NCI-H524 treated with DMSO at 0.1 percent for 48 hours (cell line): ENCODE measurements at places on chromosomes 16 and 17.
A peak's percentile ranks its signal among the peaks of the same experiment; 100 is the strongest.

DNA sequence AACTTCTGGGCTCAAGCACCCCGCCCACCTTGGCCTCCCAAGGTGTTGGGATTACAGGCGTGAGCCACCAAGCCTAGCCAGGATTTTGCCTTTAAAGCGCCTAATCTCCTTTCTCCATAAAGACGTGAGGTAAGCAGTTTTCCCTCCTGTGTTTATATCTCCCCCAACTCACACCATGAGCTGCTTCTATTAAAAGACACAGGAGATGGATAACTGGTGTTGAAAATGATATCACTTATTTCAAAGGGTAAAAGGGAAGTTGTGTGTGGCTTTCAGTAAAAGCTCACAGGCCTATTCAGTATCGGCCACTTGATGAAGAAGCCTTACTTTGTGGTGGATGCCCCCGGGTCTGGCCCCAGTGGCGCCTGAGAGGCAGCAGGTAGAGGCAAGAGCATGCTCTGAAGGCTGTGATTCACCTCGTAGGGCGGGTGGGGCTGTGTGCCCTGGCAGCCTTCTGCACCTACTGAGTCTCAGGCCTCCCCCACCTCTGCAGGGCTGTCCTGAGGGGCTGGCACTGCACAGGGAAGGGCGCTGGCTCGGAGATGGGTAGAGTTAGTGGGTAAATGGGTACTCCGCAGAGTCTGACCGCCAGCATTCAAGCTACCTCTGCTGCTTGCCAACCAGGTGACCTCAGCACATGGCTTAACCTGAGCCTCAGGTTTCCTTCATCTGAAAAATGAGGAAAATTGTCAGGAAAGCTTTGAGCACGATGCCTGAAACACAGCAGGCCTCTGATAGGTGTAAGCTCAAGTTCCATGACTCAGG lies 146.8 kb downstream of the CLEC16A start:
- DNase-seq = no peak

DNA sequence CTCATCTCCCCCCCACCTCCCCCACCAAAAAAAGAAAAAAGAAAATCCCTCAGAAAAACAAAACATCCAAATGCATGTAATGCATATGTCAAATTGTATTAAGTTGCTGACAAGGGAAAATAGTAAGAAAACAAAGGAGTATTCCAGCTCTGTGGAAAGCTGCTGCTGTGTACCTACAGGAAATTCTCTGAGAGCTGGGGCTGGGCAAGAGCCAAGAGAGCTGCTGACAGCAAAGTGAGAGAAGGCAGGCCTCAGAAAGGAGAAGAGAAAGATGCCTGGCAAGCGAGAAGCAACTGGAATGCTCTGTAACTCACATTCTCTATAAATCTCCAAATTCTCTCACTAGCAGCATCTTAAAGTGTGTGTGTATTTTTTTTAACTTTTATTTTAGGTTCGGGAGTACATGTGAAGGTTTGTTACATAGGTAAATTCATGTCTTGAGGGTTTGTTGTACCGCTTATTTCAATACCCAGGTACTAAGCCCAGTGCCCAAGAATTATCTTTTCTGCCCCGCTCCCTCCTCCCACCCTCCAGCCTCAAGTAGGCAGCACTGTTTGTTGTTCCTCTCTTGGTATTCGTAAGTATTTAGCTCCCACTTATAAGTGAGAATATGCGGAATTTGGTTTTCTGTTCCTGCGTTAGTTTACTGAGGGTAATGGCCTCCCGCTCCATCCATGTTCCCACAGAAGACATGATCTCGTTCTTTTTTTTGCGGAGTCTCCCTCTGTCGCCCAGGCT lies 24.4 kb downstream of the CNTROB start:
- DNase-seq = no peak

GRCh38 chr16:85369741-85370528 lies 243.2 kb upstream of the GSE1 start:
- DNase-seq = no peak

GRCh38 chr16:19432429-19432828 lies 14.7 kb downstream of the TMC5 start:
- DNase-seq = no peak

GRCh38 chr16:84750575-84750974 lies 50.8 kb downstream of the USP10 start:
- DNase-seq = no peak

DNA sequence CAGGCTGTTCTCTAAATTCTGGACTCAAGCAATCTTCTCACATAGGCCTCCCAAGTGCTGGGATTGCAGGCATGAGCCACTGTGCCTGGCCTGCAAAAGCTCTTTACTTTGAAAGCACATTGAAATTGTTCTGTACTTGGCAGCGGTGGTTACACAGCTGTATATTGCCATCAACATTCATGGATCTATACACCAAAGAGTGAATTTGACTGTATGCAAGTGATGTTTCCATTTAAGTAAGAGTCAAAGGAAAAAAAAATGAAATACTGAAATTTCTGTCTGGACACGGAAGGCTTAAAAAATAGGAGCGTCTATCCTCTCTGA lies 450.6 kb upstream of the PSMD7 start:
- no peak for DNase-seq

- DNase-seq = no peak
Measured at GRCh38 chr16:66926961-66927436, 1.7 kb upstream of the RRAD start.

DNA sequence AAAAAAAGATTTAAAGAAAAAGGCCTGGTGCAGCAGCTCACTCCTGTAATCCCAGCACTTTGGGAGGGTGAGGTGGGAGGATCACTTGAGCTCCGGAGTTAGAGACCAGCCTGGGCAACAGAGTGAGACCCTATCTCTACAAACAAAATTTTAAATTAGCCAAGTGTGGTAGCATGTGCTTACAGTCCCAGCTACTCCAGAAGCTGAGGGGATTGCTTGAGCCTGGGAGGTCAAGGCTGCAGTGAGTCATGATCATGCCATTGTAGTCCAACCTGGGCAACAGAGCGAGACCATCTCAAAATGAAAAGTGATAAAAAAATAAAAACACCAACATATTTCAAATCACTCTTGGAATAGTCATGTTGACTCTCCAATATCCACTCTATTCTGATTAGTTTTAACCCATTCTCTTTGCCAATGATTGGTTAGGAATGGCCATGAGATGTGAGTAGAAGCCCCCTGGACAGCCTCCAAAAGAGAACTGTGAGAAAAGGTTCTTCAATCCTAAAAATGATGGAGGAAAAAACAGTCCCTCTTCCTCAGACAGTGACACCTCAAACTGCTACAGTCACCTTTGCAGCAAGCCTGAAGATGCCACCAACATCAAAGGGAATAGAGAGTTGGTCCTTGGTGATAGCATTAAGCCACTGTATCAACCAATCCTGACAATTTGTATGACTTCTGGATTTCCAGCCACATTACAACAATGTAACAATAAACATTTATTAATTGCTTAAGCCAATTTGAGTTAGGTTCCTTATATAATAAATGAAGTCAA lies 2.9 kb upstream of the KANSL1 start:
- DNase-seq = no peak

GRCh38 chr17:7803981-7804380 lies 30.0 kb upstream of the KDM6B start:
- DNase-seq = no peak

DNA sequence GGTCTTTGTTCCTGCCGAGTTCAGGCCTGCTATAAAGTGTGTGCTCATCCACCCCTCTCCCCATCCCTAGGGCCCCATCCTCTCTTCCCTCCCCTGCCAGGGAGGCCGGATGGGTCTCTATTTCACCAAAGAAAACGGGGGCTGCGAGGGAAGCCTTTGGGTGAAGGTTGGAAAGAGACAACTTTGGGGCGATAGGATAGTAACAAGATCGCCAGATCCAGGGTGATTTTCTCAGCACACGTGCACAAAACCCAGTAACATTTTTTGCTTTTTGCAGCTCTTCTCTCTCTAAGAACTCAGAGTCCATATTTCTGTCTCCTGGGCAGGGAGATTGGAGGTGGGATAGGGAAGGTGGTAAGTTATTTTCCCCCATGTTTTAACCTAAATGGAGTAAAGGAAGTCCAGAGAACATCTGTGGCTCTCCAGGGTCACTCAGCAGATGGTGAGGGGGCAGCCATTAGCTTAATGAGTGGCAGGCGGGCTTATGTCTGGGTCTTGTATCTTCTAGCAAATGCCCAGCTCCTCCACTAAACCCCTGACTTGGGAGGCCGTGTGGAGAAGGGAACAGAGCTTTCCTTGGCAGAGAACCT lies 6.9 kb downstream of the CCR7 start:
- DNase-seq = peak; percentile 34

DNA sequence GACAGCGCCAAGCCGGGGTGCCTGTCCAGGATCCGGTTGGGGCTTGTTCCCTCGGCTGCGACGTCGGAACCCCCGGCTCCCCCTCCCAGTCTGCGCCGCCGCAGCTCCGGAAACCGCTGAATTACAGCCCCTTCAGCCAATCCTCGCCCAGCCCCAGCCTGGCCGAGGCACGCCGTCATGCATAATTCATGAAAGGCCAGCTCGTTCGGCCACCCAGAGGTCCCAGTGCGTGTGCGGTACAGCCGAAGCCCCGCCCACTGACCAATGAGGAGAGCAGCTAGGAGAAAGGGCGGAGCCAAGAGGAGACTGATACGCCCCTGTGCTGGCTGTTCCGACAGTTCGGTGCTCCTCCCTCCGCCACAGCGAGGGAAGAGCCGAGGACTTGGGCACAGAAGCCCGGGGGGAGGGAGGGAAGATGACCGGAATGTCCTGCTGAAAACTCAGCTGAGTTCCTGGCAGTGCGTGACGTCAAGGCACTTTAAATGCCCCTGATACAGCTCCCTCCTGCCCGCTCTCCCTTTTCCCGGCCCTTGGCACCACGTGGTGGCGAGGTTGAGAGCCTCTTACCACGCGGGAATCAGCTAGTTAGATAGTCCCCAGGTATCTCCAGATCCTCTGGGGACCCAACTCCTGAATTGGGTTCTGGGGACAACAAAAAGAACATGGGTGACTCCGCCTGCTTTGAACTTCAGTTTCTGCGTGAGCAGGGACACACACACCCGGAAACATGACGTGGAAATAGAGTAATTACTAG lies at the start of gene STAT3:
STAT3 (minus strand) TSS at position 62 of the 754 bp plus-strand sequence. CDS start 39,926 bp downstream, outside the sequence.
- DNase-seq = peak; percentile 99

DNA sequence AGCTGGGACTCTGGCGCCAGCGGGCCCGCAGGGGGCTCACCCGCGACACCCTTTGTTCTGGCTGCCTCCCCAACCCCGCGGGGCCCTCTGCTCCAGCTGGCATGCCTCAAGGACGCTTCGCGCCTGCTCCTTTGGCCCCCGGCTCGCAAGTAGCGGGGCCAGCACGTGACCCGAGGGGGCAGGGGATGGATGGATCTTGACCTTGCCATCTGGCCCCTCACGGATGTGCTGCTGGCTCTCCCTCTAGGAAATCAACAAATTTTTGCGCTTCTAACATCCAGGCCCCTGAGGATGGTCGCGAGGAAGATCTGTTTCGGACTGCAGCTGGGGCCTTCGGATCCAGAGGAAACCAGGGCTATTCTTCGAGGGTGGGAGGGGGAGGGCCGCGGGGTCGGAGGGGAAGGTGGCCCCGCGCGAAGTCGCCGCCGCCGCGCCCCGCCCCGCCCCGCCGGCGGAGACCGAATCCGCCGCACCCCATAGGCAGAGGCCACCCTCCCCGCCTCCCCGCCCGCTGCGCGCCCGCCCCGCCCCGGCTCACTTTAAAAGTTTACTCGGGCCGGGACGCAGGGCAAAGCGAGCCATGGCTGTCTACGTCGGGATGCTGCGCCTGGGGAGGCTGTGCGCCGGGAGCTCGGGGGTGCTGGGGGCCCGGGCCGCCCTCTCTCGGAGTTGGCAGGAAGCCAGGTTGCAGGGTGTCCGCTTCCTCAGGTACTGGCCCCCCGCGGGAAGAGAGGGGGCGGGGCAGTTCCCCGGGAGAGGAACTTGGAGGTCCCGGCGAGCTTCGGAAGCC lies at the start of gene ACSF2:
ACSF2 (plus strand) TSS at position 537 of the 790 bp plus-strand sequence; CDS start at position 581, 44 bp downstream.
- DNase-seq = peak; percentile 37

- DNase-seq = no peak
Measured at GRCh38 chr17:79393358-79394052, 217.3 kb downstream of the RBFOX3 start.

- DNase-seq = no peak
Measured at GRCh38 chr17:72561266-72561665, 440.4 kb downstream of the SOX9 start.

- no peak for DNase-seq
Measured at GRCh38 chr17:35238821-35239220, 4.1 kb upstream of the SLFN5 start.

DNA sequence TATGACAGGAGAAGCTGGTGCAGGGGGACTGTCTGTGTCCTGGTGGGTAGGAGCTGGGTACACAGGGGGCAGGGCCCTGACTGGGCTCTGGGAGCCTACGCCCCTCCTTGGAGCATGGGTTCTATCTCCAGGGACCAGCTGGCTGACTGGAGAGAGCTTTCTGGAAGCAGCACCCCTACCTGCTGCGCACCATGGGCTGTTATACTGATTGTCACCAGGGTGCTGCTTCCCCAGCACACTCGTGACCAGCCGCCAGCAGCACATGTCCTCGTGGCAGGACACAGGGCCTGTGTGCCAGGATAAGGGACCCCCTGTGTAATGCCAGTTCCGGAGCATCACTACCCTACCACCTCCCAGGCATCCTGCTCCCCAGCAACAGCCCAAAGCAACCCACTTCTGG lies 106.0 kb downstream of the AMFR start:
- no peak for DNase-seq

DNA sequence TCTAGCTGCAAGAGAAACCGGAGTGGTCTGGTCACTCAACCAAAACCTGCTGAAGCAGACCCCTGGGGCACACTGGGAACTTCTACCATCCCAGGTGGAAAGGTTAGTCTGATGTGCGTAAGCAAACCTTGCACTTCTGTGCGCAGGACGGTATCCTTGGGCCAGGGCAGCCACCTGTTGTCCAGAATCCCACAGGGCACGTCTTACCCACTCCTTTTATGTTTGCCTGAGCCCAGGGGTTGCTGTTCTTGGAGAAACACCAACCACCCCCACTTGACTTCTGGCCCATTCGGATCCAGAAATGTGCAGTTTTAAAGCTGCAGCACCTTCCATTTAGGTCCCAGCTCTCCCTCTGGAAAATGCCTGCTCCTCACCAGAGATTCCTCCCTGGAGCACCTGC lies 18.7 kb downstream of the TBC1D24 start:
- DNase-seq = no peak

DNA sequence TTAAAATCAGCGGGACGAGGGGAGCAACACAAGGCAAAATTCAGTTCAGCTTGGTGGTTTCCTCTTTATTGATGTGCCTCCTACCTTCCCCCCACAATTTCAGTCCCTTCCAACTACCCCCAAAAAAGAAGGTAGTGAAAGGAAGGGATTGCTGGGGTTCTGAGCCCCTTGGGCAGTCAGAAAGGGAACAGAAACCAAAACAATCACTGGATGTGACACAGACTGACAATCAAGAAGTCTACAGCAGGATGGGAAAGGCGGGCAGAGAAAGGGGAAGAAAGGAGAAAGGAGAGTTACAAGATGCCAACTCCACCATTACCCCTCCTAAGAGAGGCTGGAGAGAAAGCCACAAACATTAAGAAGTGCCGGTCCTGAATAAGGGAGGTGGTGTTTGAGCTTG lies 1.1 kb upstream of the PHF23 start:
- DNase-seq = no peak

- DNase-seq = no peak
Measured at GRCh38 chr17:77677630-77678029, 280.9 kb upstream of the TNRC6C start.

- DNase-seq = no peak
Measured at GRCh38 chr17:44211281-44212265, 7.9 kb downstream of the UBTF start.

GRCh38 chr16:64238571-64238970 lies 883.3 kb downstream of the CDH11 start:
- DNase-seq = no peak

GRCh38 chr17:57750109-57750871 lies 5.2 kb upstream of the CCDC182 start:
- DNase-seq = no peak

- DNase-seq = no peak
Measured at GRCh38 chr17:79528592-79529125, 82.2 kb downstream of the RBFOX3 start.

- DNase-seq = no peak
Measured at GRCh38 chr17:29331708-29332085, 37.7 kb upstream of the NUFIP2 start.
